Peyer's patch (tissue), 4 donors: ENCODE measurements at places on chromosomes 6 and 20. TPM values are rescaled to one million over a fixed set of nuclear protein-coding genes. Genes with fewer than 3 reads are reported as not detected.

GRCh38 chr6:165717732-165718465 lies 54.9 kb upstream of the PDE10A start:
- no peaks in the 10 kb centered on the region for H3K27me3 ChIP-seq
- H3K27ac ChIP-seq: no peak overlapping the region
- no peak for DNase-seq
- no peaks in the 10 kb centered on the region for H3K4me1 ChIP-seq
- no peak overlapping the region for H3K4me3 ChIP-seq
- no peaks in the 10 kb centered on the region for H3K36me3 ChIP-seq

DNA sequence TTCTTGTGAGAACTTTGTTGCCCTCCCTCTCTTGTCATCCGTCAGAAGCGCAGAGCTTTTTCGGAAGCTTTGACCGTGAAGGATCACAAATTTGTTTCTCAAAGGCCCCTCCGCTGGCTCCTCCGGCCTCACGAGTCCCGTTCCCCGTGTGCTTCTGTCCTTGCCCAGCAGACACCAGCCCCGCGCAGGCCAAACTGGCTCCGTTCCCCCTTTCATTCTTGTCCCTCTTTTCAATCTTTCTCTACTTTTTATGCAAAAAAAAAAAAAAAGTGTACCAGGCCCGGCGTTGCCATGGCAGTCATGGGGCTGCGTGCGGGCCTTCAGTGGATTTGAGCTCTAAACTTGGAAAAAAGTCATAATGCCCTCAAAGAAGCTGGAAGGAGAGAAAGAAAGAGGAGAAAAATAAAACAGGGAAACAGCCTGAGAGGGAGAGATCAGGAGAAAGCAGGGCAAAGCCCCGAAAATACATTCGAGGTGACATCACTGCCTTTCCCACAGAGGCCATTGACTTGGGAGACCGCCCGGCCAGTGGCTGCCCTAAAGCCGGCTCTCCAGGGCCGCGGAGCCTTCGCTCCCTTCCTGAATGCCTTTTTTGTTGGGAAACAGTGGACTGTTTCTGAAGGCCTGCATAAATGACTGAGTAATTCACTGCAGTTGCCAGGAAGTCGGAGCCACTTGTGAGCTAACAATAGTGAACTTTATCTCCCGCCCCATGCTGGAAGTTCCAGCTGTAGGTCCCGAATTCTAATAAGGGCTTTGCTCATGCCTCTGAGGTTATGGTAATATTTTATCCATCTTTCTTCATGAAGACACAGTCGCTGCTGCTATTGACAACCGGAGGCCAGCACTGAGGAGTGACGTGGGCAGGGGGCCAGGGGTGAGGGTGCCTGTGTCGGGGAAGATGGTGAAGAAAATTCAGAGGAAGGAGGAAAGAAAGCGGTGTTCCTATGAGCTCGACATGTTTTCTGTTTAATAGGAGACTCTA lies 670.9 kb downstream of the QKI start:
- peak overlapping the region; percentile 37 for H3K27ac ChIP-seq
- no peaks in the 10 kb centered on the region for H3K27me3 ChIP-seq
- H3K4me1 ChIP-seq: no peaks in the 10 kb centered on the region
- H3K36me3 ChIP-seq: no peaks in the 10 kb centered on the region
- DNase-seq: no peak

GRCh38 chr6:169252505-169253189 lies 999 bp downstream of the THBS2 start:
- peak overlapping the region; percentile 27 for H3K4me3 ChIP-seq
- no peaks in the 10 kb centered on the region for H3K36me3 ChIP-seq
- peaks cover 6% of the 10 kb centered on the region for H3K27me3 ChIP-seq
- no peaks in the 10 kb centered on the region for H3K4me1 ChIP-seq

GRCh38 chr6:47096211-47096895 lies 54.2 kb upstream of the ADGRF1 start:
- no peak overlapping the region for H3K4me3 ChIP-seq
- no peaks in the 10 kb centered on the region for H3K4me1 ChIP-seq
- H3K27me3 ChIP-seq: no peaks in the 10 kb centered on the region
- no peak for DNase-seq
- no peak overlapping the region for H3K27ac ChIP-seq

DNA sequence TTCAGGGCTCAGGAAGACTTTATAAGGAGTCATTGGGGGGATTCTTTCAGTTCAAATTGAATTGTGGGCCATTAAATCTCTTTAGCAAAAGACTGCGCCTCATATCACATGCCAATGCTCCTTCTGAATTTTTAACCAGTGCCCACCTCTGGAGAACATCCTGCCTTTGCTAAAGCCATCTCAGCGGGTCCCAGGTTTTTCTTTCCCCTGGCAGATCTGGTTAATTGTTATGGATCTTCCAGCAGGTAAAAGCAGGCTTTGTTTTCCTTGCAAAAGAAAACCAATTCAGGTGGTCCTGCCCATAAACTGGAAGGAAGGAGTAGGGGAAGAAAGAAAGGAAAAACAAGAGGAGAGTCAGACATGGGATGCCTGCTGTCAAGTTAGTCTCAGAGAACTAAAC lies 298.2 kb downstream of the LRFN2 start:
- no peaks in the 10 kb centered on the region for H3K4me1 ChIP-seq
- H3K27me3 ChIP-seq: no peaks in the 10 kb centered on the region
- H3K27ac ChIP-seq: no peak overlapping the region
- no peak overlapping the region for H3K4me3 ChIP-seq
- no peak for DNase-seq

DNA sequence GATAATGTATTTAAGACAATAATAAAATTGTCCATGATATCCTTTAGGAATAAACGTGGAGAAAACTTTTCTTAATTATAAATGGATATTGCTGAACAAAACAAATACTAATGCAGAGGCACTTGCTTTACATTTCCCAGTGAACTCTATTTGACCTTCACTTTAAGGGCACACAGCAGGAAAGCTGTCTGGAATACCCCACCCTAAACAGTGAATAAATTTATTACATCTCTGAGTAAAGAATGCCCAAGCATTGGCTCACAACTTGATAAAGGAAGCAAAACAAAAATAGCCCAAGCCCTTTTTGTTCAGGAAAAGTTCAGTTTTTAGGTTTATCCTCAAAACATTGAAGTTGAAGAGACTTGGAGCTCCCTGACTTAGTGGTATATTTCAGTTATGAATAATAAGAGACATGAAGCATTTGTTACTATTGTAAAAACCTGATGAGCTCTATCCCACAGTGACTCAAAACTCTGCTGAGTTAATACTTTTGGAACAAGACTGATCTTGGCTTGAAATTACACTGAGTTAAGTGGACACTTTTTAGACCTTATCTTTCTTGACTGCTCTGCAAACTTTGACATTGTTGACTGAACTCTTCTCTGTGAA lies 353.9 kb downstream of the BCKDHB start:
- no peaks in the 10 kb centered on the region for H3K36me3 ChIP-seq
- no peaks in the 10 kb centered on the region for H3K27me3 ChIP-seq
- DNase-seq: no peak
- H3K27ac ChIP-seq: no peak overlapping the region
- H3K4me1 ChIP-seq: no peaks in the 10 kb centered on the region
- no peak overlapping the region for H3K4me3 ChIP-seq

GRCh38 chr6:63663147-63663955 lies 27.7 kb downstream of the PHF3 start:
- no peak overlapping the region for H3K4me3 ChIP-seq
- H3K27me3 ChIP-seq: no peaks in the 10 kb centered on the region
- H3K36me3 ChIP-seq: no peaks in the 10 kb centered on the region
- peak overlapping the region; percentile 8 for H3K27ac ChIP-seq
- no peak for DNase-seq

GRCh38 chr20:44080646-44081267 lies 106.2 kb downstream of the JPH2 start:
- no peaks in the 10 kb centered on the region for H3K4me1 ChIP-seq
- H3K4me3 ChIP-seq: no peak overlapping the region
- H3K36me3 ChIP-seq: no peaks in the 10 kb centered on the region
- no peaks in the 10 kb centered on the region for H3K27me3 ChIP-seq
- H3K27ac ChIP-seq: no peak overlapping the region

DNA sequence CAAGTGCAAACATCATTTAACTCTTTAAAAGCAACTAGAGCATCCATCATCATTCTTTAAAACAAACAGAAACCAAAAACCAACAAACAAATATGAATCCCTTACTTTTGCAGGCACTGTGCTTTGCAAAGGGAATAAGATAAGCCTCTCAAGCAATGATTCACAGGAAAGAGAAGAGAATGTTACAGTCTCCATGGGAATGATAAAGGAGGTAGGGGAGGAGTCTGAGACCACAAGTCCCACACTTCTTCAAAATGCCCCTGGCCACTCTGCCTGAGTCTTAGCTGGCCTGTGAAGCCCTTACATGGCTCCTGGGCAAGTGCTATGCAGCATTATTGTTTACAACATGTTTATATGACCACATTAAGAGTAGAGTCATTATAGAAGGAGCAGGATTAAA lies 257.7 kb upstream of the MARCKS start:
- no peaks in the 10 kb centered on the region for H3K4me1 ChIP-seq
- no peak for DNase-seq
- H3K27ac ChIP-seq: no peak overlapping the region
- no peak overlapping the region for H3K4me3 ChIP-seq
- H3K27me3 ChIP-seq: no peaks in the 10 kb centered on the region

DNA sequence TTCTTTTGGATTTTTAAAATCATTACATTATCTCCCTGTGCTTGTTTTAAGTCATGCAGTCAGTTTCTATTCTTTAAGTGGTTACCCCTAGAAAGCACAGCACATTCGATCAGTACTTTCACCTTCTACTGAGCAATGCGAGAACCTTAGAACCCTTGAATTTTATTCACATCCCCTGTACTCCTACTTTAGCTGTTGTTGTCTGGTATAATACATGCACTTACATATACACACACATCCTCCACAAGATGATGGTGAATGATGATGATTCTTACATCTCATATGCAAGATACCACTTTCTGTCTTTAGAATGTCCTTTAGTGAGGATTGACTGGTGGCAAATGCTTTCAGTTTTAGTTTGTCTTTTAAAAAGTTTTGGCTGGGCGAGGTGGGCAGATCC lies 5.7 kb downstream of the CDC40 start:
- H3K4me1 ChIP-seq: no peaks in the 10 kb centered on the region
- no peaks in the 10 kb centered on the region for H3K36me3 ChIP-seq
- no peak overlapping the region for H3K4me3 ChIP-seq
- H3K27me3 ChIP-seq: no peaks in the 10 kb centered on the region
- no peak for DNase-seq
- H3K27ac ChIP-seq: no peak overlapping the region

- H3K4me3 ChIP-seq: no peak overlapping the region
- H3K4me1 ChIP-seq: no peaks in the 10 kb centered on the region
- H3K27me3 ChIP-seq: no peaks in the 10 kb centered on the region
- H3K36me3 ChIP-seq: no peaks in the 10 kb centered on the region
Measured at GRCh38 chr20:24455081-24455480, 14.3 kb upstream of the SYNDIG1 start.

GRCh38 chr20:8077137-8077466 lies 55.0 kb upstream of the PLCB1 start:
- DNase-seq: no peak
- no peaks in the 10 kb centered on the region for H3K36me3 ChIP-seq
- no peak overlapping the region for H3K27ac ChIP-seq

DNA sequence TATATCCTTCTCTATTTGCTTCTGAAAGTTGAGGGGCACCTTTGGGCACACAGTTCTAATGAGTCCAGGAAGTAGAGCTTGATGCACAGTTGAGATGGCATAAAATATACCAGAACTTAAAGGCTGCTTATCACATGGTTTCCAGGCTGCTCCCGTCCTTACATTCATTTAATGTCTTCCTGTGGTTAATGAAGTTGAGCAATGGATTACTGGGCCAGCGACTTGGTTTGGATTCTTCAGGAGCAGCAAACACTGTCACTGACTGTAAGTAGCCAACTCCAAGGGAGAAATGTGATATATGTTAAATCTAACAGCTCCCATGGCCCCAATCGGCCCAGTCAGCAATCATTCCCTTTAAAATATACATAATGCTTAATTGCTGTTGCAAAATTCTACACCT lies 9.0 kb upstream of the TSHZ2 start:
- H3K4me1 ChIP-seq: no peaks in the 10 kb centered on the region
- H3K27ac ChIP-seq: no peak overlapping the region
- H3K36me3 ChIP-seq: no peaks in the 10 kb centered on the region
- no peak for DNase-seq

DNA sequence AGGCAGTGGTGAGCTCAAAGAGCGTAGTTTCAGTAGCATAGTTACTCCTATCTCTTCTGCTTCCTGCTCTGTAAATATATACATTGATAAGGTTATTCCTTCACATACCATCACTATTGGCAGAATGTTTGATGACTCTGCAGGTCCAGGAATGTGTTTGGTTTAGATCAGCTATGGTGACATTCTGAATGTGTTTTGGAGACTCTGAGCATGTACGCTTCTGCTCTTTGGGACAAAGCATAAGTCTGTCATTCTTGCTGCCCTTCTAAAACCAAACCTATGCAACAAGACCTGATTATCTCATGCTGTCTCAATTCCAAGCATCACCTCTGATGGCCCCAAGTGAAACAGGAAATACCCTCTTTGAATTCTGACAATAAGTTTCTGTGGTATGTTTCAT lies 1074.3 kb downstream of the KIF16B start:
- H3K27me3 ChIP-seq: no peaks in the 10 kb centered on the region
- no peak for DNase-seq
- no peaks in the 10 kb centered on the region for H3K4me1 ChIP-seq
- no peak overlapping the region for H3K27ac ChIP-seq

DNA sequence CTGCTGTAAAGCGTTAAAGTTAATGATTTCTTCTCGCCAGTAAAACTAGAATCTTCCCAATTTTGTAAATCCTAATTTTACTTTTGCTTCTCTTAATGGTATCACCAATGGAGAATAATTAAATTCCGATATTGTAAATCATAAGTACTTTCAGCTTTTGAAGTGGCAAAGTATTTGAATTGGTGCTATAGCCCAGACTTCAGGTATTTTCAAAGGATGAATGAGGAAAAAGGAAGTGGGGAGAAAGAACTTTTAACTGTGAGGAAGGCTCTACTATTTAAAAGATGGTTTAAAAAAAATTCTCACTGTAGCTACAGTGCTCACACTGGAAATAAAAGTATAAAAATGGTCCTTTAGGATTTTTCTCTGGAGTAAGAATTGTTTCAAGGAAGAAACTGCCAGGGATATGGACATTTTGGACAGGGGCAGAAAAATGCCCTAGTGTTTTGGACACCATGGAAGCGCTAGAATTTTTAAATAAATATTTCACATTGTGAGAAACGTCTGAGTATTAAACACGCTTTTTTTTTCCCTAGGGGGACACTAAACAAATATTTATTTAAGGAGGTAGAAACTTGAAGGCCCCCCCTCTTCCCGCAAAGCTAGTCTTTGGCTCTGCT lies 1.3 kb upstream of the TAB2 start:
- no peak for DNase-seq
- peak overlapping the region; percentile 83 for H3K4me3 ChIP-seq
- H3K27ac ChIP-seq: peak overlapping the region; percentile 98
- no peaks in the 10 kb centered on the region for H3K27me3 ChIP-seq

DNA sequence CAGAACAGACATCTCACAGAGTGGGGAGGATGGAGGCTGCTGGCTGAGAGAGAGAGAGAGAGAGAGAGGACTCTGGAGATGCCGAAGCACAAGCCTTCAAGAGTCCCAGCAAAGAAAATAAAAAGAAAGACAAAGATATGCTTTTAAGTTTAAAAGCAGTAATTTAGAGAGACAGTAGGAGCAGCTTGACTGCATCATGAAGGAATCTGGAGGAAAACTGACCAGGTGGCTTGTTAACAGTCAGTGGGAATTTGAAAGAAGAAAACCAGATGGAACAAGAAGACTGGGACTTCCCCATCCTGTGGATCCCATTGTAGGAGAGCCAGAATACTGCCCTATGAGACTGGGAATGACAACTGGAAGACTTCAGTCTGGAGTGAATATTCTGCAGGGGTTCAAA lies 46.3 kb upstream of the PLN start:
- no peak overlapping the region for H3K4me3 ChIP-seq
- H3K27ac ChIP-seq: no peak overlapping the region
- H3K36me3 ChIP-seq: no peaks in the 10 kb centered on the region
- no peaks in the 10 kb centered on the region for H3K27me3 ChIP-seq

Gene BPIFB2
- total RNA-seq: not detected

Gene SLC26A8
- total RNA-seq: not detected

Gene MCHR2
- not detected for total RNA-seq

Gene FAM217A
- not detected for total RNA-seq

Gene HSPA12B
- 4.3 TPM for total RNA-seq
